Fibroblast of the aortic adventitia (primary cell): ENCODE measurements at places on chromosomes 2 and 18.
A peak's percentile ranks its signal among the peaks of the same experiment; 100 is the strongest.

DNA sequence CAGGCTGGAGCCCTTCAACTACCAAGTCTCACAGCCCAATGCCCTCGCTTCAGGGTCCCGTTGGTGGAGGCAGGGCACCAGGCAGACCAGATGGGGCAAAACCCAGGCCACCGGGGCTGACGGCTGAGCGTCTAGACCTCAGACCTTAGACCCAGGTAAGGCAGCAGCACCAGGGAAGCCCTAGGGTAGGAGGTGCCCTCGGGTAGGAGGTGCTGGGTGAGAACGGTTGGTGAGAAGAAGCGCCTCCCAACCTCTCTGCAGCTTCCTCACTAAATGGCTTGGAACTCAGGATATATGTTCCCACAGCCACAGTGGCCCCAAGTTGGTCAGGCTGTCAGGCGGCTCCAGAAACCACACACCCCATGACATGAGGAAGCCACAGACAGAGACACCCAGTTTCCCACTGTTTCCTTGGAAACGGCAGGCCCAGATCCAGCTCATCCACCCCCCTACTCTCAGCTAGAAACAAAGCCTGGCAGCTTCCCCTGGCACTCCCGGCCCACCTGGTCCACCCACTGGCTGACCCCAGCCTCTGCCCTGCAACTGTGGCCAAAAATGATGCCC, 13.1 kb upstream of the MLPH start:
- no peak for DNase-seq

- peak; percentile 16 for DNase-seq
Measured at GRCh38 chr2:225056330-225057073, 14.2 kb upstream of the DOCK10 start.

- peak; percentile 54 for DNase-seq
Measured at GRCh38 chr18:49178736-49179135, 228.0 kb upstream of the SMAD7 start.

GRCh38 chr18:55513161-55513560, 74.8 kb downstream of the TCF4 start:
- peak; percentile 38 for DNase-seq

DNA sequence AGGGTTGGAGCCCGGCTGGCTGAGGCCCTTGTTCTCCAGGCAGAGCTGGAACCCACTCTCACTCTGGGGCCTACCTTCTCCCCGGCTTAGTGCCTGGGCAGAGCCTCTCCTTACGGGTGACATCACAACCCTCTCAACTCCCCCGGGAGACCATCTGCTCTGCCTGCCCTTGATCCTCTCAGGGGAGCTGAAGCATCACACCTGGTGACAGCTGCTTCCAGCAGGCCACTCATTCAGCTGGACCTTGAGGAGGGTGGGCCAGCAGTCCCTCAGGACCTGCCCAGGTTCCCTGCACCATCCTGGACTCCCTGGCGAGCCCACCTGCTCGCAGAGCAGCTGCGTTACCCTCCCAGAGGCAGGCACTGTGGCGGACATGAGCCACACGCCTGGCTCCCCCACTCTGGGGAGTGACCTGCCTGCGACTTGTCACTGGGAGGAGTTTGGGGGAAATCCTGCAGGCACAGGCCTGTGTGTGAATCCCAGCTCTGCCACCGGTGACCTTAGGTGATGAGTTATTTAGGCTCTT, 13.1 kb downstream of the HS6ST1 start:
- DNase-seq: no peak
